ENCODE measurements at places on chromosomes 11 and 22. TPM values are rescaled to one million over a fixed set of nuclear protein-coding genes. Genes with fewer than 3 reads are reported as not detected.
A peak's percentile ranks its signal among the peaks of the same experiment; 100 is the strongest.

DNA sequence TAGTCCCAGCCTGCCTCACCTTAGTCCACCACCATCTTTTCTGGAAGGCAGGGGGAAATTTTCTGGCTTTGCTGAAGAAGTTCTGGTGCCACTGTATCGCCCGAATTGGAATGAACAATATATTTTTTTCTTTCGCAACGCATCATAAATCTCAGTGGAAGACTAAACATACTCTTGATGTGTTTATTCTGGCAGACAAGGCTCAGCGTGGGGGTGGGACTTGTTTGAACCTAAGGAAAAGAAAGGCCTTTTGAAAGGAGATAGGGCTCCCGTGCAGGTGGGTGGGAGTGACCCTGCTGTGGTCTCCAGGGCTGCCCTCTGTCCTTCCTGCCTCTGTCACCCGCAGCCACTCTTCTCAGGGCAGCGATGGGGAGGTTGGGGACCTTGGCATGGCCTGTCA, 42.5 kb downstream of the CD82 start:
- no peaks in the 10 kb centered on the region for H3K27me3 ChIP-seq
- H3K4me3 ChIP-seq: no peak overlapping the region
- H3K27ac ChIP-seq: no peak overlapping the region

DNA sequence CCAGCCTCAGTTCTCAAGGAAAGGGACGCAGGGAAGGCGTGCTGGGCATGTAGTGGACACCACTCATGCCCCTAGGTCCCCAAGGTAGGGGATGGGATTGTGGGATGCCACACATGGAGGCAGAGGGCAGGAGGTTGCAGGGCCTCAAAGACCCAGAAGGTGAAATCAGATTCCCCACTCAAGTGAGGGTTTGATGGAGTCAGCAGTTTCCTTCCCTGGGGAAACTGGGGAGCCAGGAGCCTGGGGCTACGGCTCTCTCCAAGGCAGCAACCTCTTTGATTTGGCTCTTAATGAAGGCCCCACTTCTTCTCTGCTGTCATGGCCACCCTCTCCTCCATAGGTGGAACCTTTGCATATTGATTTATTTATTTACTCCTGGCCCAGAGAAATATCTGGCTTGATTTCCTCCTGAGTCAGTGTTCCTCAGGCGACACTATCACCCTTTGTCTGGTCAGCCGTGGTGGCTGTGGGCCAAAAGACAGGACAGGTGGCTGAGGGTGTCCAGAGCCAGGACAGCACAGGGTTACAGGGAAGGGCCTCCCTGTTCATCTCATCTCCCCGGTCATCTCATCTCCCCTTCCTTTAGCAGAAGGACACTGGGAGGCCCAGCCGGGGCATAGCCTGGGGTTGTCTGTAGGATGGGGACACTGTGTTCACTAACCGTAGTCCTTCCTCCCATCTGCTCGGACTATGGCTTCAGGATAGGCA, 9.6 kb downstream of the GNAZ start:
- H3K4me3 ChIP-seq: no peak overlapping the region
- no peak overlapping the region for H3K27ac ChIP-seq
- peaks cover 4% of the 10 kb centered on the region for H3K4me1 ChIP-seq
- H3K27me3 ChIP-seq: no peaks in the 10 kb centered on the region
- no peak for DNase-seq
- no peaks in the 10 kb centered on the region for H3K36me3 ChIP-seq

DNA sequence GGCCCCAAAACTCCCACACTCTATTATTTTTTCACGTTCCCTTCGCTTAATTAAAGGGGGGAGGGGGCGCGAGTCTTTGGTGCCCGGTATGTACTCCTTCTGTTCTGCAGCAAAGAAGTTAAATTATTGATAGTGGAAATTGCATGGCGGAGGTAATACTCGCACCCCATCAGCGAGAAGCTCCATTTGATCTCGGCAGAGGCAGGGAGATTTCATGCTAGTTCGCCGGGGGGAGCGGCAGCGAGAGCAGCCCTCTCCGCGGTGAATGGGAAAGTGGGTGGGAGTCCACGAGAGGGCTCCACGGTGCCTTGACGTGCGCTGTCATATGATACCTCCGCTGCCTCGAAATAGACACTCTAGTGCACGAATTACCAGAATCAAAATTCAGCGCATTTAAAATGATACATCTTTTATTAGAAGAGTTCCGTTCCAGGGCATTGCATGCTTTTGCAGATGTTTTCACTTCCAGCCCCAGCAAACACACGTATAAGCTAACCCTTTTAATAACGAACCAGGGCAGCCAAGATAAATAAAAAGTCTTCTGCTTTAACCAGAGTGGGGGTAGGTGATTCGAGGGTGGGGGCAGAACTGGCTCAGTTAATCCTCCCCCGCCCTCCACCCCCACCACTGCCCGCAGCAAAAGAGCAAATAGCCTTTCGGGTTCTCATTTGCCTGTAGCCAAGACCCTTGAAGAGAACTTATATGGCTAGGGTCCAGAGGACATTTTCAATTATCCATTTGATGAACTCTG, 1.3 kb upstream of the BDNF start:
- no peaks in the 10 kb centered on the region for H3K36me3 ChIP-seq
- DNase-seq: no peak
- no peaks in the 10 kb centered on the region for H3K4me1 ChIP-seq

The OR52D1 gene
- total RNA-seq: not detected

DNA sequence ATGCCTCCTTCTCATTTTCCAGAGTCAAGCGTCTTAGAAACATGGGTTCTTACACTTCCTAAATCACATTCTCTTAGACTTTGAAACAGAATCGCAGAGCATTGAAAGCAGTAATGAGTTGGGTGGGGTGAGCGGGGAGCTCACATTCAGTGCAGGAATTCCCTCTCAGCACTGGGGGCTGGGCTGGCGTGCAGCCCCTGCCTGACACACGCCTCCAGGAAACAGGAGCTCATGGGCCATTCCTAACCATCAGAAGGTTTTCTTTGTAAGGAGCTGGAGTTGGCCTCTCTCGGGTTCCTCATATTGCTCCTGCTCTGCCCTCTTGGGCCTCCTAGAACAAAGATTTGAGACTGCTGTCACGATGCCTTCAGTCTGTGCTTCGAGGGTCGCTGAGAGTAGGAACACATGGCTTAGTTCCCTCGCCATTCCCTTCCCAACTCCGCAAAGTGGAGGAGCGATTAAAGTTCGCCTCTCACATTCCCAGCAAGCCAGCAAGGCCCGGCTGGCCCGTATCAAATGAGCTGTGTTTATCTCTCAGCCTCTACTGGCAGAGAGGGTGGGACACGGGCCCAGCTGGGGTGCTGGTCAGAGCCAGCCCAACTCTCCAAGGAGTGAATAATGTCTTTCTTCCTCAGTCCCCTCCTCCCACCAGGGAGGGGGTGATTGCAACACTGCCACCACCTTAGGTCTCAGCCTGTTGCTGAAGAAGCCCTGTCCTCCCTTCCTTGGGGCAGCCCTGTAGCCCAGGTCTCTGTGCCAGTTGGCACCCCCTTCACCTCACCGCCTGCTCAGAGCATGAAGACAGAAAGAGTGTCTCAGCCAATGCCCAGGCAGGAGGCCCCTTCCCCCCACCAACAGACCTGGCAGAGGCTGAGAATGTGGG, 10.4 kb downstream of the CHRDL2 start:
- H3K36me3 ChIP-seq: no peaks in the 10 kb centered on the region
- no peak for DNase-seq
- no peak overlapping the region for H3K4me3 ChIP-seq
- peaks cover 11% of the 10 kb centered on the region for H3K4me1 ChIP-seq
- peak overlapping the region; percentile 83 for H3K27ac ChIP-seq

The ZFTA gene
- 19.4 TPM for total RNA-seq

- DNase-seq: peak; percentile 11
- H3K36me3 ChIP-seq: no peaks in the 10 kb centered on the region
- no peak overlapping the region for H3K4me3 ChIP-seq
- no peak overlapping the region for H3K27ac ChIP-seq
These were observed 56.8 kb upstream of the FGF3 start for GRCh38 chr11:69876013-69876412.

The SHISAL1 gene
- 0.59 TPM for total RNA-seq

DNA sequence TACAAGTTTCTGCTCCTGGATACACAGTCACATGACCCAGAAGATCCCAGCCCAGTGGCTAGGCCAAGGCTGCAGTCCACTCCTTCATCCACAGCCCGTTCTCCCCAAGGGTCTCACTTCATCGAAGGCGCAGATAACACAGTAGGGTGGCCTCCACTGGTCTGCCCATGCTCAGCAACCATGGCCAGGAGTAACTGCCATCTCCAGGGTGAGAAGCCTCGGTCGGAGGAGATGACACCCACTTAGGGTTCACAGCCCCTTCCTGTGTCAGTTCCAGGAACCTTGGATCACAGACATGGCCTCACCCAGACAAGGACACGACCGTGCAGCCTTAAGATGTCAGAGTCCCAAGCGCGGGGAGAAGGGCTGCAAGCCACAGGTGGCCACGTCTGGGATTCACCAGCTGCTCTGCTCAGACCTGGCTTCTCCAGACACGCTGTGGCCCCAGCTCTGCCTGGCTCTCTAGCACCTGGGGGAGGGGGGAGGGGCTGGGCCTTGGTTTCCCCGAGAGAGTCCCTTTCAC, 2.6 kb downstream of the BET1L start:
- no peaks in the 10 kb centered on the region for H3K27me3 ChIP-seq
- peaks cover 60% of the 10 kb centered on the region for H3K36me3 ChIP-seq
- DNase-seq: no peak
- no peak overlapping the region for H3K4me3 ChIP-seq

DNA sequence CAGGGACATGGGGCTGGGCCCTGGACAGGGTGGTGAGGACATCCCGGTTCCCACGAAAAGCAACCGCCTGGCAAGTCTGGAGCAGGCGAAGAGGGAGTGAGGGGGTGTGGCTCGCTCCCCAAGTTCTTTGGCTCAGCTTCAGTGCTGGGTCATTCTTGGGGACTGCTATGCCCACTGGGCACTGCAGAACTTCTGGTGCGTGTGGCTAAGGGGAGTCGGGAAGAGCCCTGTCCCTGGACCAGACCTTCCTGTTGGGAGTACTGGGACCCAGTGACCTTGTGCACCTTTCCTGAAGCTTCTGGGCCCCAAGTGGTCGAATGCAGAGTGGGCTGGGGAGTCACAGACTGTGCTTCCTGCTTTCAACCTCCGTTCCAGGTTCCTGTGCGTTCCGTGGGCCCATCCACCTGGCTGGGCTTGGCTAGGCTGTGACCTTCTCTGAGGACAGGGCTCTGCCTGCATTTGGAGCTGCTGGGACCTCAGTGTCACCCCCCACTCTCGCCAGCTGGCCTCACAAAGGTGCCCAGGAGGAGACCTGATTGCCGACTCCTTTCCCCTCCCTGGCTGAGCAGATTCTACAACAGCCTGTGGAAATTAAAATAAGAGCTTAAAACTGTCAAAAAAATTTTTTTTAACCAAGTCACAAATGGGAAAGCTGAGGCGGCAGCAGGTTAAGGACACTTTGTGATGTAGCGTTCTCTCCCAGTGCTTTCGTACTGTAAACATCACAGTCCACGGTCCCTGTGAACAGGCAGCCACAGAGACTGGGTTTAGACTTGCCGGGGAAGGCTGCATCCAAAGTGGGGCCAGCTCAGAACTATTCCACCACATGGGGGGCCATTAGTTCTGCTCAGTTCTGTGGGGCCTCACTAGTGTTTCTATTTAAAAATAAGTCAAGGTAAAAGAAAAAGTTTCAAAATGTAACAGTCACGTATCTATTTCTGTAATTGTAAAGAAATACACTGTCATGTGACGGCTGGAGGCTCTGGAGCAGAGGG, 63.8 kb upstream of the WNT7B start:
- no peaks in the 10 kb centered on the region for H3K27me3 ChIP-seq
- no peaks in the 10 kb centered on the region for H3K36me3 ChIP-seq
- H3K4me3 ChIP-seq: no peak overlapping the region
- DNase-seq: no peak

DNA sequence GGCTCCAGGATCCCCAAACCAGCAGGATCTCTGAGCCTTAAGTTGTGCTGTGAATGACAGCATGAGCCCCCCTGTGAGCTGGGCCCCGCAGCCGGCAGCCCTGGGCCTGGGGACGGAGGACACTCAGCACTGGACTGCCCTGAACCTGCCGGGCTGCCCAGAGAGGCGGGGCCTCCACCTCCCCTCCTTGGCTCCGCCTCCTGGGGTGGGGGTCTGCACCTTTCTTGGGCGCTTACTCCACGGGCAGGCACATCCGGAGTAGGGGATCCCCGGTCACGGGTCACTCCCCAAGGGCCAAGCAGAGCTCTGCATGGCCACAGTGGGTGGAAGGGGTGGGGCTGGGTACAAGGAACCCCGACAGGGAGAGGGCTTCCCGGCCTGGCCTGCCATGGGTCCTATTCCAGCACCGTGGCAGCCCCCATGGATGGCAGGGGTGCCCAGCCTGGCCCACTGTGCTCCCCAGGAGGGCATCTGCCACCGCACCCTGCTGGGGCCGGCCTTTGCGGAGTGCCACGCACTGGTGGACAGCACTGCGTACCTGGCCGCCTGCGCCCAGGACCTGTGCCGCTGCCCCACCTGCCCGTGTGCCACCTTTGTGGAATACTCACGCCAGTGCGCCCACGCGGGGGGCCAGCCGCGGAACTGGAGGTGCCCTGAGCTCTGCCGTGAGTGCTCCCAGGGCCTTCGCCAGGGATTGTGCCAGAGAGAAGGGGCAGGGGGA, 5.4 kb downstream of the MUC5B start:
- H3K36me3 ChIP-seq: no peaks in the 10 kb centered on the region
- H3K4me3 ChIP-seq: no peak overlapping the region
- DNase-seq: no peak
- H3K27me3 ChIP-seq: no peaks in the 10 kb centered on the region
- H3K4me1 ChIP-seq: no peaks in the 10 kb centered on the region
- no peak overlapping the region for H3K27ac ChIP-seq

The SEZ6L gene
- under 0.01 TPM for total RNA-seq

DNA sequence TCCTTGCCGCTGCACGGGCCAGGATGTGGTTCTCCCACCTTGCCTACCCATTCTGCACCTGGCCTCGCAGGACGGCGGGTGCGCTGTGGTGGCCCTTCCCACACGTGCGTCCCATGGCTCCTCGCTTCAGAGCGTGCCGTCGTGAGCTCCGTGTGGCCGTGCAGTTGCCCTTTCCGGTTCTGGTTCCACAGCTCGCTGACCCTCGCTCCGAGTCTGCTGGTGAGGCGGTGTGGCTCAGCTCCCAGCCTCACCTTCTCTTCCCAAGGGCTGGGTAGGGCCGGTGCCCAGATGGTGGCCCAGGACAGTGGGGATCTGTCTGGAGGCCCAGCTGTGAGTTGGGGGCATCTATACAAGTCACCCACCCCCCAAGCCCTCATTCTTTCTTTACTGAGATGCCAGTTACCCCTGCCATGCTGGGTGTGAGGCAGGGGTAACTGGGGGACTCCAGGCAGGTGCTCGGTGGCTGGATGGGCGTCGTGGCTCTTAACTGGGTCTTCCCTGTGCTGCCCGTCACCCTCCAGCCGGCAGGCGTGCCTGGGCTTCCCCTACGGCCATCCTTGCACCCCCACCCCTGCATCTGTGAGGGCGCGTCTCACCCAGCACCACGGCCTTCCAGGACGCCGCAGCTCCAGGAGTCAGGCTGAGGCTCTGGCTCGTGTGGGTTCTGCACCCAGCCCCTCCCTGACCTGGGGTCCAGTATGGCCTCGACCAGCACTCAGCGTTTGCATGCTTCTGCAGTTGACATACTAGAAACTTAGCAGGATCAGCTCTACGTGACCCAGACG, 395.2 kb downstream of the TBC1D22A start:
- no peak overlapping the region for H3K4me3 ChIP-seq
- H3K27ac ChIP-seq: no peak overlapping the region
- no peaks in the 10 kb centered on the region for H3K4me1 ChIP-seq
- no peaks in the 10 kb centered on the region for H3K27me3 ChIP-seq

Measured in tibial nerve (tissue), 4 donors.